ENCODE measurements at places on chromosomes 13 and 19. TPM values are rescaled to one million over a fixed set of nuclear protein-coding genes. Genes with fewer than 3 reads are reported as not detected.

Gene ZIC5
- total RNA-seq = not detected

Gene CCL25
- not detected for total RNA-seq

Gene RFX1
- 4.6 TPM for total RNA-seq

Gene B9D2
- 4.4 TPM for total RNA-seq

Gene ATP4A
- not detected for total RNA-seq

Gene COL4A1
- 46.0 TPM for total RNA-seq

Gene KLK4
- total RNA-seq = not detected

Gene LILRA5
- not detected for total RNA-seq

Gene PRODH2
- not detected for total RNA-seq

Gene PRR20A
- total RNA-seq = not detected

Gene B3GLCT
- 8.8 TPM for total RNA-seq

Gene HCN2
- total RNA-seq = 0.20 TPM

Gene ZNF222
- 3.1 TPM for total RNA-seq

Gene MATK
- total RNA-seq = not detected

Gene C19orf53
- total RNA-seq = 189 TPM

Gene CEBPA
- total RNA-seq = 1.4 TPM

Gene ERVV-1
- total RNA-seq = not detected

Gene MAB21L1
- total RNA-seq = not detected

Gene TRPM4
- 17.6 TPM for total RNA-seq

Gene VAV1
- 0.14 TPM for total RNA-seq

Gene DPRX
- total RNA-seq = not detected

Gene IL4I1
- 0.44 TPM for total RNA-seq

Gene GSX1
- total RNA-seq = not detected

Gene LHB
- 0.44 TPM for total RNA-seq

Gene ZNF98
- total RNA-seq = 0.54 TPM

Gene KCNN4
- total RNA-seq = 0.74 TPM

Gene MIR17HG
- 9.0 TPM for total RNA-seq

Gene ACP7
- total RNA-seq = 0.92 TPM

Gene FREM2
- 0.07 TPM for total RNA-seq

Gene CGB3
- not detected for total RNA-seq

Gene FAM216B
- total RNA-seq = not detected

Gene POU4F1
- total RNA-seq = not detected

Gene GPR12
- total RNA-seq = not detected

Gene ANKLE1
- 2.7 TPM for total RNA-seq

Gene TMEM91
- total RNA-seq = 4.0 TPM

Gene KIR3DL1
- total RNA-seq = not detected

Gene HIPK4
- 0.07 TPM for total RNA-seq

Gene CNN2
- total RNA-seq = 352 TPM

Gene KLF1
- total RNA-seq = not detected

Gene MADCAM1
- 0.10 TPM for total RNA-seq

Gene ADGRE3
- not detected for total RNA-seq

Measured in foreskin keratinocyte (primary cell).